ENCODE measurements at places on chromosomes 6 and 20. TPM values are rescaled to one million over a fixed set of nuclear protein-coding genes. Genes with fewer than 3 reads are reported as not detected.

RAB44 gene
- not detected for total RNA-seq

SIGLEC1 gene
- 0.07 TPM for total RNA-seq

HAO1 gene
- not detected for total RNA-seq

PRIM2 gene
- total RNA-seq: 33.6 TPM

PSORS1C1 gene
- not detected for total RNA-seq

BPIFA1 gene
- not detected for total RNA-seq

TBXT gene
- not detected for total RNA-seq

LGSN gene
- total RNA-seq: not detected

Data from K562 (cell line).